SW 1271 (cell line): ENCODE measurements at places on chromosomes 1 and 21.

DNA sequence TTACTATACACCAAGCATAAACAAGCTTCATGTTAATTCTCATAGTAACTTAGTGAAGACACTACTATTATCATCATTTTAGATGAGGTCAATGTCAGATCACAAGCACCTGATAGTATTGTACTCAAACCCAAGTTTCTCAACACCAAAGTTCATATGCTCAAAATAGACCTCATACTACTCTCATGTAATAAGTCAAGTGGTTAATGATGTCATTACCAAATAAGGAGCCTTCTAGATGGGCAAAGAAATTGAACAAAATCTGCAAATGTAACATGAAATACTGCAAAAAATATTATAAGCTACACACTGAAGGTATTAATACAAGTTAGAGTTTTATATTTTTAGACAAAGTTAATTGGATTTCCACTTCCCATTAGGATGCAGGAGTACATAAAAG is 144.0 kb upstream of the CHRM3 start:
- no peak for DNase-seq

- no peak for DNase-seq
Measured at GRCh38 chr1:166924823-166925541, 48.9 kb upstream of the TADA1 start.

DNA sequence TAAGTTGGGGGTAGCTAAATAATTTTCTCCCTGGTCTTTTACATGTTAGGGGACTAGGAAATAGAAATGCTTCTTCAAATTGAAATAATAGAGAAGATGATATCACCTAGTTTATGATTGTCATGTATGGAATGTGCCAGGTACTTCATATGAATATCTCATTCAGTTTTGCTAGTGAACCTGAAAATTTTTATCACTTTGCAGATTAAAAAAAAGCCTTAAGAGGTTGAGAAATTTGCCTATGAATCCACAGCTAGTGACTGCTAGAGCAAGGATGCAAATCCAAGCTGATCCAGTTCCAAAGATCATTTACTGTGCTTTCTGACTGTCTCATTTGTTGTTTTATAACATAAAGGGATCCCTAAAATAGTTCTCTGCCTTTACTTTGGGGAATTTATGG is 24.7 kb downstream of the RNF2 start:
- DNase-seq = no peak

- no peak for DNase-seq
Measured at GRCh38 chr1:202516434-202516877, 168.0 kb downstream of the PPP1R12B start.

GRCh38 chr1:54742282-54742681 is 22.0 kb downstream of the PARS2 start:
- no peak for DNase-seq

GRCh38 chr1:5972198-5972520 is 20.1 kb downstream of the NPHP4 start:
- no peak for DNase-seq

DNA sequence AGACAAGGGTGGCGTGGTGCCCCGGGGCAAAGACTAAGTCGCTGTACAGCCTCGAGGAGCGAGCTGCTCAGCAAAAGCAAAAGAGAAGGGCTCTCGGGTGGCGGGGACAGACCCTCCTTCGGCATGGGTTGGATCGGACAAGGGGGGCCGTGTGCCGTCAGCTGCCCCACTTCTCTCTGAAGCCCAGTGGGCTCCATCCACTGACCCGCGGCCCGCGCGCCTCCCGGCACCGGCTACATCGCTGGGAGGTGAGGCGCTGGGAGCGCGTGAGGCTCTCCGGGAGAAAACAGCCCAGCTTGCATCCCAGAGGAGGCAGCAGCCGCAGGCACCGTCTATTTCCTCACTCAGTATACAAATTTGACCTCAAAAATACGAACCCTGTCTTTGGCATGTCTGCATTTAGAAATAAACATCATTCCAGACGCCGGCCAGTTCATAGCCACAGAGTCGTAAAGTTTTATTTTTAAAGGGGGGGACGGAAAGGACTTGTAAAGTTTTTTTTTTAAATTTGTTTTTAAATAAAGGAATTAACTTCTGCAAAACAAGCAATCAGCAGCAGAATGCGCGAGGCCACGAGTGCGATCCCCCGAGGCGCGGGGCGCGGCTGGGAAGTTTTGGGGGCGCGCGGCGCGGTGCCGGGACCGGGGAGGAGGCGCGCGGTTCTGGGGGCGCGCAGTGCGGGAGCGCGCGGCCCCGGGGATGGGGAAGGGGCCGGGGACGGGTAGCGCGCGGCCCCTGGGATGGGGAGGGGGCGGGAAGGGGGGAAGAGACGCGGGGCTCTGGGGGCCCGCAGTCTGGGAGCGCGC is 689 bp upstream of the GPR137B start:
- DNase-seq = no peak

DNA sequence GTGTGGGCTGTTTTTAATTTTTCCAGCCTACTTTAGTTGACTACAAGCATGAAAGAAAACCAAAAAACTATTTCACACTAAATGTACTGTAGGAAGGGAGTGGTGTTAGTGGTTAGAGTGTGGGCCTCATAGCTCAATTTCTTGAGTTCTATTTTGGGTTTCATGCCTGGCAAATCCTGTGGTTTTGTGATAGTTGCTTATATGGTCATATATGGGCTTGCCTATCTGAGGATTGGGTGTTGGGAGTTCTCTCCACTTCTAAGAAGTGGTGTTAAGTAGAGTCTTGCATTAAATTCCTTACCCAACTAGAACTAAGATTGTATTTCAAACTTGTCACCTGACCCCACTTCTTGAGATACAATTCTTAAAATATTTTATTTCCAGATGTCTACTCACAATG is 37.8 kb upstream of the COL11A1 start:
- no peak for DNase-seq

GRCh38 chr1:184002071-184002470 is 35.5 kb downstream of the COLGALT2 start:
- peak; percentile 35 for DNase-seq
